Right atrium auricular region (tissue), 2 donors: ENCODE measurements at places on chromosomes 16 and 17. TPM values are rescaled to one million over a fixed set of nuclear protein-coding genes. Genes with fewer than 3 reads are reported as not detected.

DNA sequence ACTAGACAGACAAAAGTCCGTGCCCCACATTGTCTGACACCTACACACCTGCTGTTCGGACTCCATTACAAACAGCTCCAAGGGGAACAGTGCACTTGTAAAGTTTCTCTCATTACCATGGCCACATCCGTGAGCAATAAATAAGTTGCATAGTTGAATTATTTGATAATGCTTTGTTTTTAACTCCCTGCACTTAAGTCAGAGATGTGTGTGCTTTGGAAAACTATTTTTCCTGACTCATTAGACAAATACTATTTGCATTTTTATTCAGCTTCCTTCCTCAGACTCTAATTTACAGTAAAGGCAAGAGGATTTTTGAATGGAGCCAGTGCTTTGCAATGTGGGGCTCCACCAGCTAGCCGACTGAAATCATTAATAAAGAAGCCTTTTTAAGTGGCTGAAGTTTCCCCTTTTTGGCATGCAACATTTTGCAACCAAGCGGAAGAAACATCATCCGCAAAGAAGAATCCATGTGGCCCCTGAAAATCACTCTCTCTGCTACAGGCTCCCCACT, 6.5 kb upstream of the CCL2 start:
- no peak for DNase-seq

- DNase-seq = no peak
Measured at GRCh38 chr17:64190472-64190871, 60.5 kb upstream of the ERN1 start.

GRCh38 chr16:31072540-31073141, 1.4 kb downstream of the ZNF668 start:
- no peak for DNase-seq

DNA sequence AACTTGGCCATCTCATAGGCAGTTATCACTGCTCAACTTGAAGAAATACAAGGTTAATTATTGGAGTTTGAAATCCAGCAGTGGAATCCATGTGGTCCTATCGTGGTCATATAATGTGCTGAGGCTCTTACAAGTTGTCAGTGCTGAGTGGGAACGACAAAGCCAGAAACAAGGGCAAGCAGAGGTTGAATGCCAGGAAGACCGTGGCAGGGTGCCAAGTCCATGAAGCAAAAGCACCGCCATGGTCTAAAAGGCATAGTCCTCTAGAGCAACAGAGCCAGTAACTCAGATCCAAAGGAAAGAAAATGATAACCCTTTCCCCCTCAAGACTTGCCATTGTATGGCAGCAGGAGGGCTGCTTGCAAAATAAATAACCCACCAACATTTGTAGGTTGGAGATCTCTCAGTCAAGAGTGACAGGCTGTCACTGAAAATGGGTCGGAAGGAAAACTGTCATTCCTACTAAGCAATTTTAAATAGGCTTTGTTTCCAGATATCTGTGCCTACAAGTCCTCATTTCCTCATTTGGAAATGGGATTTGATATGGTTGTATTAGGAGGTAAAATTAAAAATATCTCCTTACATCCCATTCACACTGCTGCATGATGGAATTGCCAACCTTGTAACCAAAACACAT, 36.4 kb upstream of the HSBP1 start:
- DNase-seq = peak; percentile 65

DNA sequence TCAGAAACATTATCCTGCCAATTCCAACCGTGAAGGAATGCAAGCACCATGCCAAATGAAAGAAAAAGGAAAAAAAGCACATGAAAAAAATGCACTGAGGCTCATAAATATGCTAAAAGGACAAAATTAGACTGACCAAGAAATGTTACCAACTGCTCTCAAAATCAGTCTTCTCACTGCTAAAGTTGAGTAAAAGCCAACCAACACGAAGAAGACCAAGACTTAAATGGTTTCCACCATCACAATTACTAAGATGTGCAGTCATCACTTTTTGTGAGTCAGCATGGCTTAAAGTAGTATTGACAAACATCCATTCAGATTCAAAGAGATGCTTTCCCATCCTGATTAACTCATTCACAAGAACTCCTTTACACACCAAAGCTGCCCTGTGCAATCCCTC, 16.4 kb downstream of the CDYL2 start:
- DNase-seq = no peak

DNA sequence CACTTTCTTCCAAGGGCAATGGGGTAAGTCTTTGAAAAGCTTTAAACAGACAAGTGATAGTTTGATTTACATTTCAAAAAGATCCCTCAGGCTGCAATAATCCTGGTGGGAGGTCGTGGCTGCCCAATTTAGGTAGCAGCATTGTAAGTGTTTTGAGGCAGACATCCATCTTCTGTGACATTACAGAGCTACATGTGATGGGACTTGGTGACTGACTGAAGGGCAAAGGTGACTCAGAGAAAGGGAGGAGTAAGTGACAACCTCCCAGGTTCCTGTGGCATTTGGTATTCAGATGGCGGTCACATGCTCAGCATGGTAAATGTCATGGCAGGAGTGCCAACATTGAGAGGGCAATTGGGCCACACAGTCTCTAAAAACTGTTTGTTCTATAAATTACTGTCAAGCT, 26.5 kb downstream of the STAT3 start:
- no peak for DNase-seq

- no peak for DNase-seq
Measured at GRCh38 chr16:29665294-29666077, 2.4 kb downstream of the SPN start.

DNA sequence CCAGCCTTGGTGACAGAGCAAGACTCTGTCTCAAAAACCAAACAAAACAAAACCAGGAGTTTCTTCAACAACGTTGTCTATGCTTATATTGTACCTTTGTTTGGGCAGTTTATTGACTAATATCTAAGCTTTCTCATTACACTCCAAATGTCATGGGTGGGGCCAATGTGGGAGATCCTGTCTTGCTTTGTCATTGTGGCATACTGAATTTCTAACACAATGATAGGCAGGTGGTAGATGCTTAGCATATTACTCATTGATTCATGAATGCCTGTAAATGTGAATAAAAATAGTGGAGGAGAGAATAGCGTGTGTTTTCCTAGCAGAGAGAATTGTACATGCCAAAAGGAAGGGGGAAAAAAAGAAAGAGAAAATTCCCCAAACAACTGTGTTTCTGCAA, 802.5 kb upstream of the EEF2KMT start:
- no peak for DNase-seq

- no peak for DNase-seq
Measured at GRCh38 chr17:44960691-44961090, 7.4 kb downstream of the C1QL1 start.

DNA sequence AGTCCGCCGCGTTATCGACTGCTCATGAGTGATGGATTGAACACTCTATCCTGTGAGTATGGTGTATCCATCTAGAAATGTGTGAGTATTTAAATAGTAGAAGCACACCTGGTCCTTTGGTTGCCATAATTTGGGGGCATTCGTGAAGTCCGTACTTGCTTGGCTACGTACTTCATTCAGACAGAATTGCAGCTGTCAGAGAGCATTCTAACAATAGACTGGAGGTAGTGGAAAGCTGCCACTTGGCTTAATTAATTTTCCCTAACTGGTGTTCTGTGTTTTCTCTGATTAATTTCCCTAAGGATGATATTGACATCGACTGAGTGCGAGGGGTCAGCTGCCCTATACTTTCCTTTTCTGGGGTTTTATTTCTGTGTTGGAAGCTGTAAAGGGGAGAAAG, 14.1 kb downstream of the RPA1 start:
- DNase-seq = no peak

- DNase-seq = no peak
Measured at GRCh38 chr17:1999557-2000251, 25.4 kb downstream of the RTN4RL1 start.

DNA sequence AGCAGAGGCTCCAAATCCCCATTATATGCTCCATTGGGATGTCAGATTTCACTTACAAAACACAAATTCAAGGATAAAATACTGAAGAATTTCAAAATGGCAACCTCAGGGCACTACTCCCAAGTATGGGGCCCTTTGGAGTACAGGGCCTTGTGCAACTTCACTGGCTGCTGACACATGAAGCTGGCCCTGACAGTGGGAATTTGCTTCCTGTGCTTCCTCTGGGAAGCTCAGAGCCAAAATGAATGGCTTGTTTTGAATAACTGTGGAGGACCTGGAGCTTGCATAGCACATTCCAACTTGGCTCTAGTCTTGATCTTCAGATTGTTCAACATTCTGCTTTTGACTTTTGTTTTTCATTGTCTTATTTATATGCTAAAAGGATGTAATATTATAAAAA, 52.3 kb upstream of the HNF1B start:
- no peak for DNase-seq

DNA sequence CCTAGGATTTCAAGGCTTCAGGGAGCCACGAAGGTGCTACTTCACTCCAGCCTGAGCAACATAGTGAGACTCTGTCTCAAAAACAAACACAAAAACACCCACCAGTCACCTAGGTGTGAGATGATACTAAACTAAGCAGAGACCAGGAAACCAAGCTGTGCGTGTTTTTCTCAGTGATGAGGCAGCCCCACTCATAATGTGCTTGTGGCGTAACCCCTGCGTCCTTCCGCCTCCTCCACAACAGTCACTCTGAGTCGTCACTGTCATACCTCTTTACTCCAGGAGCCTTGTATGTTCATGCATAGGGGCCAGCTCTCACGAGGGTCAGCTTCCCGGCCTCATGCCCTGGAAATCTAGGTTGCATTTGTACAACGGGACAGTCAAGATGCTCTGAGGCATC, 31.1 kb upstream of the SLC47A1 start:
- no peak for DNase-seq

GRCh38 chr17:49931416-49932137, 37.4 kb upstream of the DLX4 start:
- no peak for DNase-seq

DNA sequence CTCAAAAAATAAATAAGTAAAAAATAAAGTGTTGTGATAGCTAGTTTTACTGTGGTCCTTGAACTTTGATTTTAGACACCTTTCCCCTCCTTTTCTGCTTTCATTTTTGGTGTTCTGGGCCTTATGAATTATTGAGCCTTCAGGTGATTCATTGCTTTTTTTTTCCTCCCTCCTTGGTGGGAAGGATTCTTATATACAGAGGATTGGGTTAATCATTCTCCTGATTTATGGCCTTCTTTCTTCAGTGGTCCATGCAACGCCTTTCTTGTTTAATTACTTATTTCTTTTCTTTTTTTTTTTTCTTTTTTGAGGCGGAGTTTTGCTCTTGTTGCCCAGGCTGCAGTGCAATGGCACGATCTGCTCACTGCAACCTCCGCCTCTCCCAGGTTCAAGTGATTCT, 8.0 kb upstream of the MYL4 start:
- DNase-seq = no peak

DNA sequence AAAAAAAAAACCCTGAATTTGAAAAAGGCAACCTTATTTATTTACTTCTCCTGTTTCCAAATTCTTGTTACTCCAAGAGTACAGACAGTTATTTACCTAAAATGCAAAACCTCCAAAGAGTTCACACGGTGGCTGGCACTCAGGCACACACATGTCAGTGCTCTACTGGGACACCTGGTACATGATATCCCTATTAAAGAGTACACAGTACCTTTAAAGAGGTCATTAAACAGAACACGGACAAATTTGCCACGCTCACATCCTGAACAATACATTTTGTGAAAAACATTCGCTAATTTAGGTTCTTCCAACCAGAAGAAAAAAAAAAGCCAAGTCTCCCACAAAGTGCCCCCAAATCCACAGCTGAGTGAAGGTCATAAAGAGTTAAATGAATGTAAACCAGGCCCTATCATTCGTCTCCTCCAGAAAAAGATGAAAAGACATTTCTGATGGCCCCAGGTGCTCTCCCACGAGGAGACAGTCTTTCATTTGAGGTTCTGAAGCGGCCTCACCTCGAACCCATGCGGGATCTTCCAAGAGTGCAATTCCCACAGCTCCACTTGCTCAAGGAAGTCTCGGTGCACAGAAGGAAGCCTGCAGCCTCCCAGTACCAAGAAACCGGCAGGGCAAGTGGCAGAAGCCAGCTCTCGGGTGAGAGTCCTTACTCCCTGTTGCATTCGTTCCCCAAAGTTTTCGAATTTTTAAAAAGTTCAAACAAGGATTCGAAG, 993 bp downstream of the ERN1 start:
- no peak for DNase-seq

DNA sequence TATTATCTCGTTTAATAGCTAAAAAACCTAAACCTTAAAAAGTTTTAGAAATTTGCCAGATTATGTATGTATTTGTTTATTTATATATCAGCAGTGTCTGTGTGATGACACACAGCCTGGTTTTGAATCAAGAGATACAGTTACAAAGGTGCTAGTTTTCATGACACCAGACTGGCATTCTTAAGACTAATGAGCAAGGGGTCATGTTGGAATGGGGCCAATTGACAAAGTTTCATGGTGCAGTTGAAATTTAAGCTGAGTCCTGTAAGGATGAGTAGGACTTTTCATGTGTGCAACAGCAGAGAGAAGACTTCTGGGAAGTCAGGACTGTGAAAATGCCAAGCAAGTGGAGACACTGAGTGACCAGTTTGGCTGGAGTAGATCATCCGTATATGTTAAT, 3.2 kb upstream of the KRT10 start:
- no peak for DNase-seq

DNA sequence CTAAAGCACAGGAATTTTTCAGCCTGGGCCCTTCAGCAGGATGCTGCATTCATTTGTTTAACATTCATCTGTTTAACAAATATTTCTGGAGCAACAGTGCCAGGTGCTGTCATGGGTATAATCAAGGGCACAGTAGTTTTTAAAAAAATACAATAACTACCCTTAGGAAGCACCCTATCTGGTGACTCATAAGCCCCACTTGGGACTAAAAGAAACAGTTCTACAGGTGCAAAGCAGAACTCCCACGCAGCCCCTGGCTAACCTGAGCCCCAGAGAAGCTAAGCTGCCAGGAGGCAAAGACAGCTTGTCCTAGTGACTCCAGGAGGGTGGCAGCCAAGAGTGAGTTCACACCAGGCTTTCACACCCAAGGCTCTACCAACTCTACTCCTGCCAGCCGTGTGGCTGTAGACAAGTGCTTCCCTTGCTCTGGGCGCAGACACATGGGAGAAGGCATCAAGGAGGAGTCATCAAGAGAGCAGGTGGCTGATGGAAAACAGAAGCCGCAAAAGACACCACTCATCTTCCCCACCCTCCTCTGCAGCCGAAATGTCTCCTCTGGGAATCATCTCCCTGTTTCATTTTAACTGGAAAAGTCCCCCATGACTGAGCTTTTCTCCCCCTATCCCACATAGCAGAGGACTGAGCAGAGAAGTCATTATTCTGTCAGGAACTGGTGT, 14.4 kb downstream of the CUEDC1 start:
- no peak for DNase-seq

The OR1F1 gene
- not detected for total RNA-seq

The TPSB2 gene
- 12.5 TPM for total RNA-seq

The MEIOB gene
- not detected for total RNA-seq

The CALB2 gene
- total RNA-seq = 17.7 TPM

The TLK2 gene
- 28.3 TPM for total RNA-seq

The KRTAP9-4 gene
- not detected for total RNA-seq

The CES5A gene
- total RNA-seq = not detected

The MEIOC gene
- 0.44 TPM for total RNA-seq

The FBXW10 gene
- total RNA-seq = not detected

The TMEM238L gene
- total RNA-seq = not detected
